ENCODE measurements at places on chromosomes 4 and X. TPM values are rescaled to one million over a fixed set of nuclear protein-coding genes. Genes with fewer than 3 reads are reported as not detected.

DNA sequence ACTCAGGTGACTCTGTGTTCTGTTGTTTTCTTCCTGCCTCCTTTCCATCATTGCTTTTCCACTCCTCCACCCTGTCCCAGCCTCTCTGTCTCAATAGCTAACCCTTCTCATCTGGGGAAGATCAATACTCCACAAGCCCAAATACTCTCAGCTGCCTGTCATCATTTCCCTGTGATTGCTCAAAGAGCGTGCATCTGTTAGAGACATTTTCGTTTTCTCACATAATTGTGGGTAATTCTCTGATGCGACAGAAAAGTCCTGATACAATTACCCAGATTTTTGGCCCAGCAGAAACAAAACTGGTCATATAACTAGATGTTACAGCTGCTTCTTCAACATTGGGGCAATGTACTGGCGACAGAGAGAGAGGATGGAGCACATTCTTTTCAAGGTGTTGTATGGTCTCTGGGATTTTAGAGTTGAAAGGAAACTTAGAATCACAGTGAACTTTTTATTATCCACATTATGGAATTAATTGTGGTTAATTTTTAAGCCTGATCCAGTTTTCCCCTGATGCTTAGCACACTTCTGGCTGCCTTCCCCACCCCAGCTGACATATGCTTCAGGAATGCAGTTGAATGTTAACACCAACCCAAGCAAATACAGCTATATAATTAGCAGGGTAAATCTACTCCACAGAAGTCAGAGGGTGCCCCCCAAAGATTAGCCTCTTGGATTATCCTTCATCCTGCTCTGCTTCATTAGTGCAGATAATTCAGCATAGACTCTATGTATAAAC lies 171.4 kb upstream of the ANXA3 start:
- DNase-seq: no peak

PRDM8 gene
- 10.2 TPM for total RNA-seq

- no peak for DNase-seq
These were observed 88.6 kb downstream of the NFKB1 start for GRCh38 chr4:102589743-102590142.

- DNase-seq: no peak
These were observed 624.2 kb downstream of the GLUD2 start for GRCh38 chrX:121671649-121672048.

HDX gene
- 8.7 TPM for total RNA-seq

DNA sequence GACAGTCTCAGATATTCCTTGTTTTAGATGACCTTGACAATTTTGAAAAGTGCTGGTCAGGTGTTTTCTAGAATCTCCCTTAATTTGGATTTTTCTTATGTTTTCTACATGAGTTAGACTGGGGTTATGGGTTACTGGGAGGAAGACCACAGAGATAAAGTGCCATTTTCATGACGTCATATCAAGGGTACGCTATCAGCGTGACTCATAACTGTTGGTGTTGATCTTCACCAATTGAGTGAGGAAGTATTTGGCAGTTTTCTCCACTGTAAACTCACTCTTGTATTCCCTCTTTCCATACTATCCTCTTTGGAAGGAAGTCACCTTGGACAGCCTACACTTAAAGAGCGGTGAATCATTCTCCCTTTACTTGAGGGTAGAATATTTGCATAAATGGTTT lies 56.9 kb downstream of the MAGEC1 start:
- DNase-seq: no peak

DNA sequence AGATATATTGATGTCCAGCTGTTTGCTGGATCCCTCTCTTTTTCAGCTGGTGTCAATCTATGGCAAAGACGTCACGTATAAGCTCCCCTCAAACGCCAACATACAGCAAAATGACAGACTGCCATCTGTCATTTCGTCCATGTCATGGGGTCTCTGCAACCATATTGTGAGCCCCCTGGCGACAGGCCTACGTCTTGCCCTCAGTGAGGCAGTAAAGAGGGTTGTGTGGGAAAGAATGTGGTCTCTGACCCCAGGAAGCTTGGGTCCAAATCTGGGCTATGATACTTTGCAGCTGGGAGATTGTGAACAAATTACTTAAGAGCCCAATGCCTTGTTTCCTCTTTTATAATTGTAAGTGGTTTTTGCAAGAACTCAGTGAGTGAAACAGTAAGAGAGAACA lies 7.4 kb downstream of the SUPT20HL2 start:
- no peak for DNase-seq

DNA sequence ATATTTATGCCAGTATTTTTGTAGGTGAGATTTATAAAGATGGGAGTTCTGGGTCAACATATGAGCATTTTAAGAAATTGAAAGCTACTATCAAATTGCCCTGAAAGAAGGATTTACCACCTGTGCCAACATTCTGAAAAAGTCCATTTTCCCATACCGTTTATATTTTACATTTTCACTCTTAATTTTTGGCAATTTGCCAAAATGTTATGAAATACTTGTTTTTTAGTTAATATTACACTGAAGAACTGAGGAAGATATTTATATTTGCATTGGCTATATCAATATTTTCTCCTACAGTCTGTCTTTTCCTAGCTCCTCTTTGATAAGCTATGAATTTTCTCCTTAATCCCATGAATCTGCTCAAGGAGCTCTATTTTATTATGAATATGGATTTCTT lies 52.4 kb downstream of the DCHS2 start:
- DNase-seq: no peak

GRCh38 chrX:7147413-7147977 lies at the start of gene STS:
TSS of gene STS (plus strand) at chrX:7147712. CDS start at chrX:7253200, 105,488 bp downstream.
- DNase-seq: no peak

DNA sequence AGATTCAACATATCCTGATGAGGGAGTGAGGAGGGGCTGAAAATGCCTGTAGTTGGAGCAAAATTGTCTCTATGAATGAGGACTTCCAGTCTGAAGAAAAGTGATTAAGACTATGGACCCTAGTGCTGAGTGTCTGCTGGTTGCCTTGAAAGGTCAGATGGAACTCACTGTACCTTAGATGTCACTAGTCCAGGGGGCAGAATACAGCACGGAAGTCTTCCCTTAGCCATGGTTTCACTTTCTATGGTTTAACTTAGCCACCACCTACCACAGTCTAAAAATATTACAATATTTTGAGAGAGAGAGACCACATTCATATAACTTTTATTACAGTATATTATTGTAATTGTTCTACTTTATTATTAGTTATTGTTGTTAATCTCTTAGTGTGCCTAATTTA lies 223.1 kb downstream of the FMR1NB start:
- DNase-seq: no peak

- no peak for DNase-seq
These were observed 47.7 kb downstream of the HPGD start for GRCh38 chr4:174474457-174475075.

DNA sequence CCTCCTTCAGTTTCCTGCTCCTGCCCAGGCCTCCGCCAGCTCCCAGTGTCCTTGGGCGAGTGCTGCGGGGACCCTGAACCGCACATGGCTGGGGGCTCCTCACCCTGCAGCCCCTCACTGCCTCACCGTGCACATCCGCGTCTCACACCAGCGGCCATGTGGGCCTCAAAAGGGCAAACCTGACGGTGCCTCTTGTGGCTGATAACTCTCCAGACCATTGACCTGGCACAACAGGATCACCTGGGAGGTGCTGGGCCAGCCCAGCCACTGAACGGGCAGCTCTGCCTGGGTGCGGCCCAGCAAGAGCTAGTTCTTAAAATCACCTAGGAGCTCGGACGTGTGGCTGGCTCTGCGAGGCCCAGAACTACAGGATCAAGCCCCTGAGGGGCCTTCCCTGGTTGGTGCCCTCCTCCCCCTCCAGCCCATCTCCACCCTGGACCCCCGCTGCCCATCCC lies 4.1 kb upstream of the S100P start:
- no peak for DNase-seq

DNA sequence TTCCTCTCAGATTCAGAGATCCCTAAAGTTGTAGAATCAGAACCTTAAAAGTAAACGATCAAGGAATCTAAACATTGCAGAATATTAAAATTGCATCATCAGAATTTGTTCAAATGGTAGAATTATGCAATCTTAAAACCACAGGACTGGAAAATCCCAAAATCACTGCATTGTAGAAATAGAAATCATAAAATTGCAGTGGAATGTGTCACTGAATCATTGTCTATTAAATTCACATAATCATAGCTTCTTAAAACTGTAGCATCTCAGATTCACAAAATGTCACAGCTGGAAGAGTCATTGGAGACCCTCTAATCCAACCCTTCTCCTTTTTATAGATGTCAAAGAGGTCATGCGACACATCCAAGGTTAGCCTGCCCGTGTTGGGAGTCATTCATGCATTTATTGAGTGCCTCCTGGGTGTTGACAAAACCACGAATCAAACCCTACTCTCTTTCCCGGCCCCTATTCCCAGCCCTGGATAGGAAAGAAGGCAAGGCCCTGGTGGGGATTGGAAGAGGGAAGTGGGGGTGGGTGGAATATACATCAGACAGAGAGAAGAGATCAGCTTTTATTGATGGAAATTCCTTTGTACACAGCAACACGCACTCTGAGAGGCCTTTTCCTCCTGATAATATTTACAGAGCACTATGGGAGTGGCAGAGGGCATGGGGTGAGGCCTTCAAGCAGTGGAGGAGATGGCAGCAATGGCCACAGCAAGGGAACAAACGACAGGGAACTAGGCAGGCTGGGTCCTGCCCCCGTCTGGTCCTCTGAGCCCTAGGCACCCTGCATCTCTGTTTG lies 15.4 kb downstream of the IQSEC2 start:
- DNase-seq: no peak

DNA sequence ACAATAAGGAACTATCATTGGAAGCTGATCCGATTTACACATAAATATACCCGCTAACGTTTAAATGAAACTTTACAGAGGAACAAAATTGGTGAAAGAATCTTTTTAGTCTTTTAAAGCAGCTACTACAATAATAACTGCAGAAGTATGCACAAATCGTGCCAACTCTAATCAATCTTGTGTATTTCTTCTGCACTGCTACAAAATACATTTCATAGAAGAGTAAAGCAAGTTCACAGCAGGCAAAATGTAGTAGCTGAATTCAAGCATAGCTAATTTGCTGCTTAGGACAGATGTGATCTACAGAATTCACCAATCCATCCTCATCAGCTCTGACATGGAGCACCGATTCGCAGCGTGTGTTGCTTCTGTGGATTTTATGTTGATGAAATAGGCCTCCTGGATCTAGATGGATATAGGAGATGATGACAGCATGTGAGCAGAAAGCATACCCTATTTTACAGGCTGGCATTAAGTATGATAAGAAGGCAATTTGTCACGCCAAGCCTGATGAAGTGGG lies 367.3 kb upstream of the FGF13 start:
- no peak for DNase-seq

- DNase-seq: no peak
These were observed 6.7 kb downstream of the MAGEE1 start for GRCh38 chrX:76434103-76434741.

KLHL34 gene
- total RNA-seq: not detected

TMPRSS11E gene
- total RNA-seq: not detected

DNA sequence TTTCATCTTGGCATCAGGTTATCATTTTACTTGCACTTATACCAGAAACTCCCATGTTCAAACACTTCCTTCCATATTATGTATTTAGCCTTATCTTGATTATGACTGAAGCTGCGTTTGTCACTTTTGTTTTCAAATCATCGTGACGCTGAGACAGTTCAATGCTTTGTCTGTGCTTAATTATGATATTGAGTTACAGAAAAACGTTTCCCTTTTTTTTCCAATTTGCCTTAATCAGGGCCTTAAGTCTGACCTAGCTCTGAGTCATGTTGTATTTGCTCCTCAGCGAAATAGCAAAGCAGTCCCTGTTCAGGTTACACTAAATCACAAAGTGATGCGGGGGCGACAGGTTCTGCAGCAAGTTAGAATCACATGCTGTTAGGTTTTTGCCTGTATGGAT lies 254.7 kb downstream of the AFF2 start:
- no peak for DNase-seq

GRCh38 chr4:78065508-78066192 lies 8.5 kb downstream of the FRAS1 start:
- no peak for DNase-seq

FRMD7 gene
- not detected for total RNA-seq

SCFD2 gene
- total RNA-seq: 9.4 TPM

GRCh38 chrX:137234651-137235402 lies 201.0 kb upstream of the GPR101 start:
- no peak for DNase-seq

PABPC1L2A gene
- total RNA-seq: not detected

DNA sequence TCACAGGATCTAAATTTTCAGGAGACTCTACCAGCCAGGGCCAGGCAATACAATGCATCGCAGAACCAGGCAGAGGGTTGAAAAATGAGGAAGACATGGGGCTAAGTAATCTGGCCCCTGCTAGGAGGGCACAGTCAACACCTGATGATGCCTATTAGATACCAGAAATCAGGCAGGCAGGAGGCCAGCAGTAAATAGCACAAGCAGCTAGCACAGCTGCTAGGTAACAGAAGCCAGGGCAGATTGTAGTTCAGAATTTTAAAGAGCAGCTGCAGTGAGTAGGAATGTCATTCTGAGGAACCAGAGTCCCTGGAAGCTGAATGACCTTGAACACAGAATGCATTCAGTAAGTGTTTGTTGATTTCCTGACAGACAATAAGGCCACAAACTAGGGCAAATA lies 38.8 kb upstream of the TRPC5OS start:
- DNase-seq: no peak

ADH1B gene
- total RNA-seq: not detected

DNA sequence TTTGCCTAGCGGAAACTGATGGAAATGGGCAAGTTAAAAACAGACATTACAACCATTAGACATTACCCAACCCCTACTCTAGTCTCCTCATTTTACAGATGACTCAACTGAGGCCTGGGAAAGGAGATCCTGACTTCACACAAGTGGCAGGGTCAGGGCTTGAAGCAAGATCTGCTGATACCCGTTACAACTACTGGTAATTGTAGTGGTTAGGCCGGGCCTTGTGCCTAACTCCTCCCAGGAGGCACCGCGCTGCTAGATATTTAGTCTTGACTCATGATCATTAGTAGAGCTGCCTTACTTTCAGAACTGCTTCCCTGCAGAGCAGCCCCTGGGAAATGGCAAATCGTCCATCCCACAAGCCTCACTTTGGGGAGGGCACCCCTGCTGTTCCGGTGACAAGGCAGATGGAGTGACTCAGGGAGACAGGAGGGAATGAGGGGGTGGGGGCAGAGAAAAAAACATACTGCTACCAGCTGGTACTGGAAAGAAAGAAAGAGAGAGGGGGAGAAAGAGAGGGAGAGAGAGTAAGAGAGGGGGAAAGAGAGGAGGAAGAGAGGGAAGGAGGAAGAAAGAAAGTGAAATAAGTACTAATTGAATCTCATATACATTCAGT lies 12.2 kb downstream of the ARHGEF6 start:
- no peak for DNase-seq

GRCh38 chrX:136029766-136030165 lies 44.5 kb downstream of the SLC9A6 start:
- DNase-seq: no peak

EXOC1L gene
- not detected for total RNA-seq

- peak; percentile 18 for DNase-seq
These were observed 43.0 kb upstream of the SCOC start for GRCh38 chr4:140330311-140330900.

DNA sequence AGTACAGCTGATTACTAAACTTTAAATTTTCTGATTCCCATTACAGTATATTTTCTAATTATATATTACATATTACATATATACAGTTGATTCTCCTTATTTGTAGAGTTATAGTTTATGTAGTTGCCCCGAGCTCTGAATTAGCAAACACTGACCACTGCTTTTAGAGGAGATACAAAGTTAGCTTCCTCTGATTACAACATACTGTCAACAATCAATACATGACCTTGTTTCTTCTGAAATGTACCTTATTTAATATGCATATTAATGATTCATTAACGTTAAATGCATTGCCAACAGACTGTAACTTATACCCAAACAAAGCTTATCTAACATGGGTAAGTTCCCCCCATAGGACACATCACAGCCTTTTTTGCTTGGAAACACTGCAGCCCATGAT lies 81.5 kb downstream of the ATP10D start:
- no peak for DNase-seq

Data from NCI-H460 (cell line).